CD4-positive, alpha-beta memory T cell (primary cell): ENCODE measurements at places on chromosomes 5 and 9. TPM values are rescaled to one million over a fixed set of nuclear protein-coding genes. Genes with fewer than 3 reads are reported as not detected.

Gene DMRT3
- total RNA-seq, result not detected

Gene PCDHB13
- 0.09 TPM for total RNA-seq

Gene MYORG
- total RNA-seq, result 1.3 TPM

Gene PLPP7
- not detected for total RNA-seq

Gene VCP
- total RNA-seq, result 156 TPM

Gene CFAP90
- not detected for total RNA-seq

Gene TAF11L10
- total RNA-seq, result not detected

Gene CARD9
- 0.70 TPM for total RNA-seq

Gene WDR38
- not detected for total RNA-seq

Gene C5
- total RNA-seq, result 3.2 TPM

Gene ZNF354B
- total RNA-seq, result 31.3 TPM

Gene MARCOL
- not detected for total RNA-seq

Gene LHX6
- total RNA-seq, result not detected

Gene DBH
- total RNA-seq, result 0.08 TPM

Gene PCDHB5
- total RNA-seq, result 0.17 TPM

Gene PAX5
- total RNA-seq, result not detected

Gene C1QTNF2
- total RNA-seq, result not detected

Gene KCNV2
- total RNA-seq, result not detected

Gene SPATA31A6
- not detected for total RNA-seq

Gene SLC36A2
- total RNA-seq, result not detected

Gene GPRIN1
- total RNA-seq, result 0.44 TPM

Gene GZMA
- total RNA-seq, result 28.2 TPM

Gene PAEP
- total RNA-seq, result not detected

Gene ANKRD18A
- total RNA-seq, result 14.3 TPM

Gene PCDHA1
- not detected for total RNA-seq

Gene SPINK13
- not detected for total RNA-seq

Gene LYSMD3
- total RNA-seq, result 30.1 TPM

Gene BTNL3
- total RNA-seq, result not detected

Gene GABRA6
- not detected for total RNA-seq

Gene LECT2
- total RNA-seq, result not detected

Gene C9
- total RNA-seq, result not detected

Gene PCDHA12
- not detected for total RNA-seq

Gene AGPAT2
- total RNA-seq, result 6.9 TPM

Gene MYMK
- not detected for total RNA-seq

Gene LRRC19
- total RNA-seq, result not detected

Gene SLC6A18
- not detected for total RNA-seq

Gene PDE6A
- total RNA-seq, result not detected
